ENCODE measurements at places on chromosomes 4 and X.

DNA sequence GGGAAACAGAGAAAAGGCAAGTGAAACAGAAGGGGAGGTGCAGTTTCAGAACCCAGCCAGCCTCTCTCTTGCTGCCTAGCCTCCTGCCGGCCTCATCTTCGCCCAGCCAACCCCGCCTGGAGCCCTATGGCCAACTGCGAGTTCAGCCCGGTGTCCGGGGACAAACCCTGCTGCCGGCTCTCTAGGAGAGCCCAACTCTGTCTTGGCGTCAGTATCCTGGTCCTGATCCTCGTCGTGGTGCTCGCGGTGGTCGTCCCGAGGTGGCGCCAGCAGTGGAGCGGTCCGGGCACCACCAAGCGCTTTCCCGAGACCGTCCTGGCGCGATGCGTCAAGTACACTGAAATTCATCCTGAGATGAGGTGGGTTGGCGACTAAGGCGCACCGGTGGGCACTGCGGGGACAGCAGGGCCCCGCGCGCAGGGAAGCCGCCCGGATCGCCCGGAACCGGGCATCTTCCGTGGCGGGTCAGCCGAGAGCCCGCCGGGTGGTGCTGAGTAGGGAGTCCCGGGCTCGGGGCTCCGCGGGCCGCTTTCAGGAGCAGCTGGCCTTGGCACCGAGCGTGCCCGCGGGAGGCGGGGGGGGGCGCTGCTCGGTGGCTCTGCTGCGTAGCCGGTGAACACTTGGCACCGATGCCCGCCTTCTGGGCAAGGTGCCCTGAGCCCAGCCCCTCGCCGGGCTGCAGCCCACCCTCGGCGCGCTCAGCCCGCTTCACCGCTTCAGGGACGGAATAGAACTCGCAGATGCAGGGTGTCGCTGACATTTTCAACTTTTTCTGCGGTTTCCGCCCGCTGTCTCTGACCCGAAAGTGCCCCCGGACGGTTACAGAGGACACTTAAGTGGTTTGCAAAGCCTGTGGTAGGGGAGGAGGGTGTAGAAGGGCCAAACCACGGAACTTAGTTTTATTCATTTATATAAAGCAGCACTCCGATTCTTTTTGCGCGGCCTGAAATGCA is at the start of gene CD38:
TSS of gene CD38 (plus strand) at position 40 of the 953 bp plus-strand sequence. CDS start at position 127, 87 bp downstream.
- DNase-seq = no peak

- no peak for DNase-seq
These were observed 165.8 kb upstream of the PPARGC1A start for GRCh38 chr4:24055623-24056022.

DNA sequence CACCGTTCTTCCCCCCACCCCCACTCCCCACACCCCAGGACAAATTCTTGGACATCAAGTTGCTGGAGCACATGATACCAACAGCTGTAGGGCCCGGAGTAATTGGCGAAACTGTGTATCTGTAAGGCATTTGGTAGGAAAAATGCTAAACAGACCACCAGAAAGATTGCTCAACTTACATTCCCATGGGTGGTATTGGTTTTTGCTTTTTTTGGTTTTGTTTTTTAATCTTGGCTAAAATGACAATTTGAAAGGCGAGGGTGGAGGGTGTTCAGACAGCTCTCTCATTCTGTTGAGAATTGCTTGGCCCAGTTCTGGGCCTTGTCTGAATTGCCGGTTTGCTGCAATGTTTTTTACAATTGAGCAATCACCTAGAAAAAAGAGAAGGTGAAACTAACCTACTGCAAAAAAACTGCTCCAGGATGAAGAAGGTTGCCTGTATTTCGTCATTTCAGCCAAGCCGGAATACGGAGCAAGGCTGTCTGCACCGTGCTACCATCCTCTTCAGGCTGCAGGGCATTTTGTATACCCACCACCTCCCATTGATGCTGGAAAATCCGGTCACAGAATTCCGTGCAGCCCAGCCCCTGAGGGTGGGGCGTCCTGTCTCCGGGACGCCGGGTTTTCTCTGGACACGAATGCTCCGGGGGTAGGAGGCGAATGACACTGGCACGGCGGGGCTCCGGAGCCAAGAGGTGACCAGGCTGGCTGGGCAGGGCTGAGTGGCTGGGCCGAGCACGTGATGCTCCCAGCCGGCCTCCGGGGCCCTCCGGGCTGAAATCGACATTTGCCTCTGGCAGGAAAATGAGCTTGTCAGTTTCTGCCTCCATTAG is at the start of gene CLCN4:
TSS of gene CLCN4 (plus strand) at position 777 of the 833 bp plus-strand sequence. CDS start 28,058 bp downstream, outside the sequence.
- DNase-seq = peak; percentile 65

DNA sequence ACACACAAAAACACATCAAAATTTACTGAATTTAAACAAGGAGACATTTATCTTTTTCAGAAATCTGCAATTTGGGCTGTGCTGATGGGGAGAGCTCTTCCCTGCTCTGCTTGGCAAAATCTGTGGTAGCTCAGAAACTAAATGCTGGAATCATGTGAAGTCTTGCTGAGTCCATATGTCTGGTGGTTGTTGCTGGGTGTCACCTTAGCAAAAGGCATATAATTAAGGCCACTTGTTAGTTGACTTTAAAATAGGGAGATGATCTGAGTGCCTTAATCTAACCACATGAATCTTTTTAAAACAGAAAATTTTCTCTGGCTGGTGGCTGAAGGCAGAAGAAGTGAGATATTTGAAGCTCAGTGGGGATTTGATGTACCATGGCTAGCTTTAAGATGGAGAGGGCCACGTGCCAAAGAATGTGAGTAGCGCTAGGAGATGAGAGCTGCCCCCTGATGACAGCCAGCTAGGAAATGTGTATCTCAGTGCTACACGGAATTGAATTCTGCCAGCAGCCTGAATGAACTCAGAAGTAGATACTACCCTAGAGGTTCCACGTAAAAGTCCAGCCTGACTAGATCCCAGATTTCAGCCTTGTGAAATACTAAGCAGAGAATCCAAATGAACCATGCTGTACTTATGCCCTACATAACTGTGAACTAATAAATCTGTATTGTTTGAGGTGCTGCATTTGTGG is 7.6 kb upstream of the GUF1 start:
- no peak for DNase-seq

DNA sequence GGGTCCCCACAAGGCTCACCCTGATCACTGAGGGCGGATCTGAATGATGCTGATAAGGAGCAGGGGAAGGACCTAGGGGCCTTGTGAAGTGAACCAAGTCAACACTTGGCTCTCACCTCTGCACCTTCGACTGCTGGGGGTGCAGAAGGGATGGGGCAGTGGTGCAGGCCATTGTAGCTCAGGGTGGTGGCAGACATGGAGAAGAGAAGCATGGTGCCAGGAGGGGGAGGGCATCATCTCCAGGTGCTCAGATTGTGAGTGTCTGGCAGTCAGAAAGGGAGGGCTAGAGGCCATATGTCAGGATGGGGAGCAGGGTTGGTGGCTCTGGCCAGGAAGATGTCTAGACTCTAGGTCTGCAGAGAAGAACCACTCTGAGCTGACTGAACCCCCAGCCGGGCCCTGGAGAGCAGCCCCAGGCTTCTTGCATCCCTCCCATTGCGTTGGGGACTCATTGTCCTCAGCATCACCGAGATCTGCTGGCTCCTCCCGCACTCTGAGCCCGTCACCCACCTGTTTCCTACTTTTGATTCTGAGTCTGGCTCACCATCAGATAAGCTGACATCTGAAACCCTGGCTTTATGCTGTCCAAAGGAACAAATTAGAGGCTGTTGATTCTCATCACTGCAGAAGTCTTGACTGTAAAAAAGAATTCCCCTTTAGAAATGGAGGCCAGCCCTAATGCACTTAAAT is 3.8 kb downstream of the APLN start:
- no peak for DNase-seq

GRCh38 chr4:151678048-151678872 is 82.5 kb downstream of the GATB start:
- peak; percentile 28 for DNase-seq

GRCh38 chrX:48938721-48939425 is 18.5 kb downstream of the OTUD5 start:
- DNase-seq = peak; percentile 59

- DNase-seq = no peak
These were observed 32.3 kb upstream of the ZFX start for GRCh38 chrX:24117258-24117657.

DNA sequence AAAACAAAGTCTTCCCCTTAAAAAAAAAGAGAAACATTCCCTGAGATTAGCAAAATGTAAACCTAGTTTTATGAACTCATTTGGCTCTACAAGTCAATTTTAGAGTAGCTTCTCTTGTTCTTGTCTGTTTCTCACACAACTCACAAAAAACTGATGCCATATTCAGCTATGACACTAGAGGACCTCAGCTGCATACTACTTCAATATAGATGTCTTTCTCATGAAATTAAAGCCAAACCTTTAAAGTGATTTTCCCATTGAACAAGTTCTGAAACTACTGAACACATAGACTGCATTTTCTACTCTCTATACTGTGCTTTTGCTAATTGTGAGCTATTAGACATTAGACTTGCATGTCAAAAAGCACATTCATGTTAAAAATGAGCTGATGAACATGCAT is 49.8 kb downstream of the TBCK start:
- DNase-seq = peak; percentile 21

- DNase-seq = no peak
These were observed 129.0 kb downstream of the DCTD start for GRCh38 chr4:182788201-182788600.

GRCh38 chr4:62676962-62677361 is 1476.8 kb downstream of the ADGRL3 start:
- DNase-seq = no peak

- DNase-seq = no peak
These were observed 620.6 kb upstream of the GNPDA2 start for GRCh38 chr4:45346816-45347435.

DNA sequence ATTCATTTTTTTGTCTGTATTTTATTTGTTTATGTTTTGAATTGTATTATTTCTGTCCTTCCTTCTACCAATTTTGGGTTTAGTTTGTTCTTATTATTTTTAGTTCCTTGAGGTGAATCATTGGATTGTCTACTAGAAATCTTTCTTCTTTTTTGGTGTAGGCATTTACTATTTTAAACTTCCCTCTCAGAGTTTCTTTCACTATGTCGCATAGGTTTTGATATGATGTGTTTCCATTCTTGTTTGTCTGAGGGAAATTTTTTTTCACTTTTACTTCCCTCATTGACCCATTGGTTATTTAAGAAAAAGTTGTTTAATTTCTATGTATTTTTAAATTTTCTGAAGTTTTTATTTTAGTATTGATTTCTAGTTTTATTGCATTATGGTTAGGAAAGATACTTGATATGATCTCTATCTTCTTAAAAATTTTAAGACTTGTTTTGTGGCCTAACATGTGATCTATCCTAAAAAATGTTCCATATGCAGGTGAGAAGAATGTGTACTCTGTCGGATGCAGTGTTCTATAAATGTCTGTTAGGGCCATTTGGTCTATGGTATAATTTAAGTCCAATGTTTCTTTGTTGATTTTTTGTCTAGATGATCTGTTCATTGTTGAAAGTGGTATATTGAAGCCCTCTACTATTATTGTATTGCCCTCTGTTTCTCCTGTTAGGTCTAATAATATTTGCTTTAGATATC is 68.8 kb downstream of the IL15 start:
- DNase-seq = no peak

GRCh38 chr4:28548594-28548993 is 1688.0 kb downstream of the STIM2 start:
- no peak for DNase-seq

GRCh38 chr4:96356591-96357370 is 516.9 kb downstream of the PDHA2 start:
- no peak for DNase-seq

DNA sequence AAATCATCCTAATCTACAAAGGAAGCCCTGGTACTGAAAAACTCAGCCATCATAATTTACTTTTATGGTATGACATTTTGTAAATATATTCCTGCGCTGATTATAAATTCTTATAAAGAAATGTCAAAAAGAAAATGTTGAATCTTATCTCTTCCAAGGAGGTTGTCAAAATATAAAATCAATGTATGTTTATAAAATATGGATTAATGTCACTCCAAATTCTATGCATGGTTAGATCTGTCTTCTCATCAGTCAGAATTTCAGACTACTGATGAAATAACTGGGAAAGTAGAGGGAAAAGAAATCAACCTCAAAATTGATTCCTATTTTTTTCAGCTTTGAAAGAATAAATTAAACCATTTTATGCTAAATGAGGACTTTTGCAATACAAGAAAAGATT is 120.0 kb upstream of the MAB21L2 start:
- no peak for DNase-seq

DNA sequence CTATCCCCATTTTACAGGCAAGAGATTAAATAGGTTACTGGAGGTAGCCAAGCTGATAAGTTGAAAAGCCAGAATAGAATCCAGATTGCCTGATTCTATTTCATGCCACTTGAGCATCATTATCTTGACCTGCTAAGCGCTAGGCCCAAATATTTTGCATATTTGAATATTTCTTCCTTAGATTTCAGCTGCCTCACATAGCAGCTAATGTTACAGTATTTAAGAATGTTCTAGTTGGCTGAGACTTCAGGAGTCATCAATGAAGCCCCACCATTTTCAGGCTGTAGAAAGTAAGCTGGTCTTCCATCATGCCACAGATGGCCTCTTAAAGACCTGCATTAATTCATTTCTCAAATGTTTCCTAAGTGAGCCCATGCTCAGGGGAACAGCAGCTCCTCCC is 121.4 kb downstream of the SHROOM3 start:
- DNase-seq = no peak

DNA sequence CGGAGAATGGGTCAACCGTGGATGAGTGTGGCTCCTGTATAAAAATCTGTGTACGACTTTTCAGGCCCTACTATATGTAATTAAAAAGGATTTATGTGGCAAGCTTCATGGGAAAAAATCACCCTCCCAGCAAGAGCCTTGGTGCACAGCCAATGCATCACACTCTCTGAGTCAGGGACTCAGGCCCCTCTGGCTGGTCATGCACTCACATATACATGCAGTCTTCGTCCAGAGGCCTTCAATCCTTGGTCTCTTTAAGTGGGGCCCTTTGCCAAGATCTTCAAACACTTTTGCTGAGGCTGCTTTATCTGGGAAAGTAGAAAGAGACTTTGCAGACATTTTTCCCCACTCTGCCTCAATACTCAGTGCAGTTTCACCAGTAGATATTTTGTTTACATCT is 311.4 kb upstream of the FSTL5 start:
- no peak for DNase-seq

DNA sequence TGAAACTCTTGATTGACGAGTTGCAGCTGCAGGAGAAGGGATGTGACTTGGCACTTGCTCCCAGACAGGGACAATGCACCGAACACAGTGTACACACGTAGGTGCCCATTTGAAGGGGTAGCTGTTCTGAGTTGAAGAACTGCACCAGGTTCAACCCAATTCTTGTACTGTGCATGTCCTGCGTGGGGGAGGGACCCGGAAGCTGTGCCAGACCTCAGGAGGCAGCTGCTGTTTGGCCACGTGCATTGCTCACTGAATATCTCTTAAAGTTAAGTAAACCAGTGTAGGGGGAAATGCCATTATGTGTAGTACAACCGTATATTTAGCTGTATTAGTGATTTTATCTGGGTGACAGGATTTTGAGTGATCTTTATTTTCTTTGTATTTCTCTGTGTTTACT is 12.0 kb upstream of the RBBP7 start:
- no peak for DNase-seq

- no peak for DNase-seq
These were observed 93.0 kb upstream of the PLS3 start for GRCh38 chrX:115467961-115468360.

Measured in hematopoietic multipotent progenitor cell treated with erythropoietin and hydrocortisone succinate and interleukin-3 and kit ligand, for 17 days (in vitro differentiated cells).